SW480 (cell line): ENCODE measurements at places on chromosomes 5 and 9.

DNA sequence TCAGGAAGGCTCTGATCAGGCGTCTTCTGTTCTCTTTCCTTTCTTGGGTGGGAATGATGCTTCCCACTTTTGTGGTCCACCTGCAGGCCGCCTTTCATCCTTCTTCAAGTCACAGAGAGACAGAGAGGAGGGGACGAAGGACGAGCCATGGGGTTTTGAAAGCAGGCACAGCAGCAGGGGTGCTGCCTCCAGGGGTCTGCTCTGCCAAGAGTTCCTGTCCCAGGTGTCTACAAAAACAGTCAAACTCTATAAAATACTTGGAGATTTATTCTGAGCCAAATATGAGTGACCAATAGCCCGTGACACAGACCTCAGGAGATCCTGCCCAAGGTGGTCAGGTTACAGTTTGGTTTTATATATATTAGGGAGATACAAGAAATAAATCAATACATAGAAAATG, 34.5 kb upstream of the LCP2 start:
- DNase-seq, result no peak

DNA sequence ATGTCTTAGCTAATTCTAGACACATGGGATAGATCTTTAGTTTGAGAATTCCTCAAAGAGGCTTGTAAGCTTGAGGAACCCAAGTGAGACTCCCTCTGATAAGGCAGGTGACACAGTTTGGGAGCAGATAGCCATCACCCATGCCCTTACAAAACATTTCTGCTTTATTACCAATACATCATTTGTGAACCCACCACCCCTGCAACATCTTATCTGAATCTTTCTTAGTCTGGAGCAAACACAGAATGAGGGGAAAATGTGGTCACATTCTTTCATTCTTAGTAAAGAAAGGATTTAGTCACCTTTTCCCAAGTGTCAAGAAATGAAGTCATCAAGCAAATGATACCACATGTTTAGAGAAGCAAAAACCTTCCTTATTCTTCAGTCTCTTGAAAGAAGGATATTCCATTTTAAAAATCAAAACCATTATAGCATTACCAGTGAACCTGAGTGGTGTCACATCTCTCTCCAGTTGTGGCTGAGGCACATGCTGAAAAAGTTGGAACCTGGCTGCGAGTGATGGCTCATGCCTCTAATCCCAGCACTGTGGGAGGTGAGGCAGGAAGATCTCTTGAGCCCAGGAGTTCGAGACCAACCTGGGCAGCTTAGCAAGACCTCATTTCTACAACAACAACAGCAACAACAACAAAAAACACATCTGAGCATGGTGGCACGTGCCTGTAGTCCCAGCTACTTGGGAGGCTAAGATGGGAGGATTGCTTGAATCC, 65.9 kb downstream of the PRKACG start:
- no peak for DNase-seq

DNA sequence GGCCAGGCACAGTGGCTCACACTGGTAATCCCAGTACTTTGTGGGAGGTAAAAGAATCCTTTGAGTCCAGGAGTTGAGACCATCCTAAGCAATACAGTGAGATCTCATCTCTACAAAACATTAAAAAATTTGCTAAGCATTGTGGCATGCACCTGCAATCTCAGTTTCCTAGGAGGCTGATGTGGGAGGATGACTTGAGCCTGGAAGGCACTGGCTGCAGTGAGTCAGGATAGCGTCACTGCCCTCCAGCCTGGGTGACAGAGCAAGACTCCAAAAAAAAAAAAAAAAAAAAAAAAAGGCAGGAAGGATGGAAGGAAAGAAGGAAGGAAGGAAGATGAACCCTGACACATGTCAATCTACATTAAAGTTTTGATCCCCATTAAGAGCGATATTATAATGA, 1452.2 kb upstream of the ACO1 start:
- no peak for DNase-seq

- DNase-seq, result peak; percentile 52
Observed at GRCh38 chr5:179624841-179625271, 1.4 kb upstream of the HNRNPH1 start.

- DNase-seq, result peak; percentile 9
Observed at GRCh38 chr5:56819060-56819881, 3.9 kb downstream of the MAP3K1 start.

GRCh38 chr5:124678922-124679519, 67.4 kb downstream of the ZNF608 start:
- no peak for DNase-seq

- DNase-seq, result no peak
Observed at GRCh38 chr9:93415176-93415690, 36.3 kb upstream of the FAM120A start.

GRCh38 chr9:120531683-120532300, 48.2 kb downstream of the CDK5RAP2 start:
- DNase-seq, result peak; percentile 69

- no peak for DNase-seq
Observed at GRCh38 chr5:114062932-114063867, 298.7 kb upstream of the KCNN2 start.

DNA sequence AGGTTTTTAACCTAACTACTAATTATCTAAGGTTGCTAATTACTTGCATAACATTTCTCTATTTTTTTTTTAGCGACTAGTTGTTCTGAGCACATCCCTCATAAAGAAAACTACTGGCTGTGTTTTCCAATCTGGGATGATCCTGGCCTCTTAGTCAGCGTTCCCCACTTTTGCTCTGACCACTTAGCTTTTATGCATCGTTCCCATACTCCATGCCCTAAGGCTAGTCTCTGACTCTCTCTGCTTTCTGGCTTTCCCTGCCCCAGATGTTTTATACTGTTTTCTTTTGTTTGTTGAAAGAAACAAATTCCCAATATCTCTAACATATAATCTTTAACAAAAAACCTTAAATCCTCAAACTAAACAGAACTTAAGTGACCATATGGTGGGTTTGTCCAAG, 217.9 kb downstream of the SPATA31D1 start:
- DNase-seq, result no peak

DNA sequence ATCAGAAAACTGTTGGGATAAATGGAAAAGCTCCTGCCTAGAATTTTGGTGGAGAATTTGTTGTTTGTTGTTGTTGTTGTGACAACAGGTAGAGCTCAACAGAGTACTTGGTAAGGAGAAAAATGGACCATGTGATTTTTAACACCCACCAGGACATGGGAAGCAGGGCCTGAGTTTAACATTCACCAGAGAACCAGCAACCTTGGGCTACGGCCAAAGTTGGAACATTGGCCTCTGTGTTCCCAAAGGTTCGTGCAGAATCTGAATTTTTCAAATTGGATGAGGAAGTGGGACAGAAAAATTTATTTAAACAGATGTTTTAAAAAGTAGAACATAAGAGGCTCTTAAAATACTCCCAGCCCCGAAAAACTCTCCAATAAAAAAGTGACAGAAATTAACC, 127.0 kb downstream of the GNA14 start:
- DNase-seq, result no peak

- DNase-seq, result no peak
Observed at GRCh38 chr9:88870627-88871026, 120.6 kb upstream of the S1PR3 start.

DNA sequence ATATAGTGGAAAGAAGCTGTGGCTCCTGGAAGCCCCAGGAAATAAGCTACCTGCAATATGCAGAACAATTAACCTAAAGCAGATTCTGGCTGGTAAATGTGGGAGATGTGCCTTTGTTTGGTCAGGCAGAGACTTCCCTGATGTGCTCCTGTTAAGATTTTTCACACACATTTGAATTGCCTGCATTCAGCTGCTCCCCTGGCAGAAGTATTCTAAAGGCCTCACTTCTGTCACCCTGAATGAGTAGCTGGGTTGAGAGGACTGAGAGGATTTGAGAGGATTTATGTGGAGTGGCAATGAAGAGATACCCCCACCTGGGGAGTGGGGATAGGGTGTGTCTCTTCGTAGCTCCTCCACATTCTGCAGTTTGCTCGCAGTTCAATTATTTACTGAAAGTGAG, 130.5 kb downstream of the ST8SIA4 start:
- no peak for DNase-seq

GRCh38 chr5:79793304-79793703, 103.7 kb downstream of the CMYA5 start:
- peak; percentile 21 for DNase-seq

- DNase-seq, result peak; percentile 99
Observed at GRCh38 chr5:133240425-133241091, 188.7 kb downstream of the HSPA4 start.

DNA sequence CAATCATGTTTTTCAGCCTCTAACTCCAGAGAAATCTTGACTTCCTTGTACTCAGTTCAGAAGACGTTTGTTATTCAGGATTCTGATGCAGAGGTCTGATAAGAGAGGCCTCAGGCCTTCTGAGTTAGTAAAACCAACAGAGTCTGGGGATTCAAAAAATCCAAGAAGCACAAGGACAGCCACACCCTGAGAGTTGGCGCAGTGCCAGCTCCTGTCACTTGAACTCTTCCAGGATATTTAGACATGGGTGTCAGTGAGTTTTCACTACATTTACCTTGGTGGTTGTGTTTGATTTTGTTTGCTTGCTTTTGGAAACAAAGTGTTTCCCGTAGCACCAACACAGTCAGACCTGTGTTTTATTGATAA, 41.6 kb upstream of the PDE8B start:
- no peak for DNase-seq

GRCh38 chr9:14554886-14555285, 138.3 kb downstream of the ZDHHC21 start:
- no peak for DNase-seq

GRCh38 chr5:125311743-125312142, 565.3 kb upstream of the ZNF608 start:
- no peak for DNase-seq

DNA sequence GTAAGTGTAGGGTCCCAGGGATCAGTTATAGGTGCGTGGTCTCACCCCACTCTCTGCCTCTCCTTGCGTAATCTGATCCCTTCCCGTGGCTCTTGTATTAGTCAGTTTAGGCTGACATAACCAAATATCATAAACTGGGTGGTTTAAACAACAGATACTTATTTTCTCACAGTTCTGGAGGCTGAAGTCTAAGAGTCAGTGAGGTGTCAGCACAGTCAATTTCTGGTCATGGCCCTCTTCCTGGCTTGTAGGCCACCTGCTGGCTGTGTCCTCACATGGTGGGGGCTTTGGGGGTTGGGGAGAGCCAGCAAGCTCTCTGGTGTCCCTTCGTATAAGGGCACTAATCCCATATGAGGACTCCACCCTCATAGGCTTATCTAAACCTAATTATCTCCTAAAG, 32.3 kb downstream of the CARTPT start:
- no peak for DNase-seq

DNA sequence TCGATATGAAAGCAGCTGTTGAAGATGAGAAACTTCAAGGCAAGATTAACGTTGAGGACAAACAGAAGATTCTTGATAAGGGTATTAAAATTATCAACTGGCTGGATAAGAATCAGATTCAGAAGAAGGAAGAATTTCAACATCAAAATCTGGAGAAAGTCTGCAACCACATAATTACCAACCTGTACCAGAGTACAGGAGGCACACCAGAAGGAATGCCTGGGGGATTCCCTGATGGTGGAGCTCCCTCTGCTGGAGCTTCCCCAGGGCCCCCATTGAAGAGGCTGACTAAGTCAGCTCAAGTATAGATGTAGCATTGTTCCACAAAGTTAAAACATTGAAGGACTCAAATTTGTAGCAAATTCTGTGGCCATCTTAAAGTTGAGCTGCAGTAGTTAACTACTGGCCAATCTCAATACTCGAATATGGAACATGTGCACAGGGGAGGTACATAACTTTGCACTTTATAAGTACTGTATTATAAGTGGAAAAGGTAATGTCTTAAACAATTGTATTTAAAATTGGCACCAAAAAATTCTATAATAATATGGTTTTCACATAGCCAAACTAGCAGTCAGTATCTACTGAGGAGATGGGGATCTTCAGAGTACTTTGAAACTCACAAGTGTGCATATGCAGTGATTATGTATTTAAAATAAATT, 237.5 kb downstream of the CHSY3 start:
- peak; percentile 45 for DNase-seq

DNA sequence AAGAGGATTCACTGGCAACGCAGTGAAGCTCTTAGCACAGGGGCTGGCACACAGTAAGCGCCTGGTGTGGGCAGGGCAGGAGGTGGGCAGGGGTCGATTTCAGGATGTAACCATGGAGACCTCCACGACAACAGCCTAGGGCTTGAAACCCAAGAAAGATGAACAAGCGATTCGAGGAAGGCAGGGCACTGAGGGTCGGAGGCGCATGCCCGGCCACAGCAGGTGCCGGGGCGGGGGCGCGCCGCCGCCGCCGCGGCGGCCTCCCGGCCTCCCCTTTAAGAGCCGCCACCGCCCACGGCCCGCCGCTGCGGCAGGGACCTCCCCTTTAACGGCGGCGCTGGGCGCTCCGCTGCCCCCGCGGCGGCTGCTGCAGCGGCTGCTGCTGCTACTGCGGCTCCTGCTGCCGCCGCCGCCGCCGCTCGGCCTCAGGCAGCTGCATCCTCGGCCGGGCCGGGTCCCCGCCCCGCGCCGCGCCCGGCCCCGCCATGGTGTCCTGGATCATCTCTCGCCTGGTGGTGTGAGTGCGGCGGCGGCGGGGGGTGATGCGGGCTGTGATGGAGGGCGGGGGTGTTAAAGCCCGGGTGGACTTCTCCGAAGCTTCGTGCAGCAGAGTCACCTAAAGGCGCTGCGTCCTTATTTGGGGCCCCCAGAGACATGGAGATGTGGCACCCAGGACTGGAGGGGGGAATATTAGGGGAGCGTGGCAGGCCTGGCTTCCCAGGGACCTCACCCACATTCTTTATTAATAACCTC, at the start of gene REEP2:
TSS of gene REEP2 (plus strand) at position 334 of the 753 bp plus-strand sequence. CDS start at position 486, 152 bp downstream.
- DNase-seq, result peak; percentile 74

DNA sequence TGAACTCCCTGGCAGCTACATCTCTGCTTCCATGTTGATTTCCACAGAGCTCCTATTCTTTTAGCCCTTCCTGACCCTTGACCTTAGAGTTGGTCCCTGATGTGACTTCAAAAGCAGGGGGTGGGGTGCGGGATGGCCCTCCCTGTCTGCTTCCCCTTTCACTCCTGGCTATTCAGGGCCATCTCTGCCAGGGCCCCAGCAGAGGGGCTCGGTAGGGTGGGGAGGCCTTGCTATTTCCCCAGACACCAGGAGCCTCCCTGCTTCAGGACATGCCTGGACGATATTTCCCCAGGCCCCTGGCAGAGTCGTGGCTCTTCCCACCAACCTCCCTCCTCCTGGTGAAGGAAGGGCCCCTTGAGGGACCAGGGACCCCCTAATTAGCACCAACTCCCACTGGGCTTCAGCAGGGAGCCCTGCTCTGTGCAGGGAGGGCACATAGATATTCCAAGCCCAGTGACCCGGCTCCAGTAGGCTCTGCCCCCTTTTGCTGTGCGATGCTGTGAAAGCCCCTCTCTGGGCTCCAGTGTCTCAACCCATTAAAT, 17.3 kb downstream of the CORO2A start:
- no peak for DNase-seq

DNA sequence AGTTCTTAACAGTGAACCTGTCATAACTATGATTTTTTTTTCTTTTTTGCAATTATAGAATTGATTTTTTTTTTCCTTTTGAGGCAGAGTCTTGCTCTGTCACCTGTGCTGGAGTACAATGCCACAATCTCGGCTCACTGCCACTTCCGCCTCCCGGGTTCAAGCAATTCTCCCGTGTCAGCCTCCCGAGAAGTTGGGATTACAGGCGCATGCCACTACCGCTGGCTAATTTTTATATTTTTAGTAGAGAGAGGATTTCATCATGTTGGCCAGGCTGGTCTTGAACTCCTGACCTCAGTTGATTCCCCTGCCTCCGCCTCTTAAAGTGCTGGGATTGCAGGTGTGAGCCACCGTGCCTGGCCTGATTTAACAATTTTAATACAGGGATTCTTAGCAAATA, 21.4 kb downstream of the UGCG start:
- DNase-seq, result no peak

GRCh38 chr9:5819174-5819573, 13.7 kb downstream of the ERMP1 start:
- no peak for DNase-seq

GRCh38 chr5:172873513-172873912, 39.5 kb downstream of the ERGIC1 start:
- no peak for DNase-seq

GRCh38 chr9:911005-911404, 65.5 kb upstream of the DMRT3 start:
- DNase-seq, result peak; percentile 39
